Adipocyte (in vitro differentiated cells): ENCODE measurements at places on chromosomes 1 and 21.
A peak's percentile ranks its signal among the peaks of the same experiment; 100 is the strongest.

GRCh38 chr1:63087966-63088365 is 234.4 kb upstream of the FOXD3 start:
- DNase-seq = no peak

GRCh38 chr1:113303267-113303666 is 87.0 kb upstream of the MAGI3 start:
- DNase-seq = no peak

- no peak for DNase-seq
These were observed 475.9 kb downstream of the PTPRU start for GRCh38 chr1:29712284-29712651.

GRCh38 chr1:21896652-21897532 is 40.2 kb downstream of the HSPG2 start:
- DNase-seq = peak; percentile 55

DNA sequence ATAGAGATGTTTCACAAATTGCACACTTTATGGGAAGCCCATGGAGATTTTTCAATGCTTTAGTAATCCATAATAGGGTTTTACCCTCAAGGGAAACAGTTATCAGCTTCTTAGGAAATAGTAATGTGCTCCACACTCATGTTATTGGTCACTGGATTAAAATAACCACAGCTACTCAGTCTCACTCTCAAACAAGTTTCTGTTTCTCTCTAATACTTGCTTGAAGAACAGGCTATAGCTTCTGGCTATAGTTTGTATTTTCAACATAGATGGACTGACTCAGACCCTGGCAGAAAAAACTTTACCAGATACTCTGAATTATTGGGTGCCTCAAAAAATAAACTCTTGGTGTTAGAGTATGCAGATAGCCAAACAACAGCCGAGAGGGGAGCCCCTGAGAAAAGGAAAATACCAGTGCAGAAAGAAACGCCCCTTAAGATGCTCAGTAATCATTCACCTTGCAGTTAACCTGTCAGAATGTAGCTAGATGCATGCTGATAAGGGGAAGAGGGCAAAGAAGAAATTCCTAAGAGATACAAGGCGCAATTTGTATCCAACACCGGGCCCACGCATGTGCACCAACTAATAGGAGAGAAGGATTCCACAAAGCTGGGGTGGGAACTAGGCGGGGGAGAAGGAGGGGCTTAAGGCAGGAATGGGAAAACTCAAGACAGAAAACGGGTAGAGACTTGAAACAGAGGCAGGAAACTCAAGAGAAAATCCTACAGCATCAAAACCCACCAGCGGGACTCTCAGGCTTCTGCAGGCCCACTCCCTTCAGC is 30.4 kb upstream of the PDE4B start:
- peak; percentile 71 for DNase-seq

GRCh38 chr21:38434913-38435533 is 63.3 kb downstream of the ERG start:
- peak; percentile 71 for DNase-seq

DNA sequence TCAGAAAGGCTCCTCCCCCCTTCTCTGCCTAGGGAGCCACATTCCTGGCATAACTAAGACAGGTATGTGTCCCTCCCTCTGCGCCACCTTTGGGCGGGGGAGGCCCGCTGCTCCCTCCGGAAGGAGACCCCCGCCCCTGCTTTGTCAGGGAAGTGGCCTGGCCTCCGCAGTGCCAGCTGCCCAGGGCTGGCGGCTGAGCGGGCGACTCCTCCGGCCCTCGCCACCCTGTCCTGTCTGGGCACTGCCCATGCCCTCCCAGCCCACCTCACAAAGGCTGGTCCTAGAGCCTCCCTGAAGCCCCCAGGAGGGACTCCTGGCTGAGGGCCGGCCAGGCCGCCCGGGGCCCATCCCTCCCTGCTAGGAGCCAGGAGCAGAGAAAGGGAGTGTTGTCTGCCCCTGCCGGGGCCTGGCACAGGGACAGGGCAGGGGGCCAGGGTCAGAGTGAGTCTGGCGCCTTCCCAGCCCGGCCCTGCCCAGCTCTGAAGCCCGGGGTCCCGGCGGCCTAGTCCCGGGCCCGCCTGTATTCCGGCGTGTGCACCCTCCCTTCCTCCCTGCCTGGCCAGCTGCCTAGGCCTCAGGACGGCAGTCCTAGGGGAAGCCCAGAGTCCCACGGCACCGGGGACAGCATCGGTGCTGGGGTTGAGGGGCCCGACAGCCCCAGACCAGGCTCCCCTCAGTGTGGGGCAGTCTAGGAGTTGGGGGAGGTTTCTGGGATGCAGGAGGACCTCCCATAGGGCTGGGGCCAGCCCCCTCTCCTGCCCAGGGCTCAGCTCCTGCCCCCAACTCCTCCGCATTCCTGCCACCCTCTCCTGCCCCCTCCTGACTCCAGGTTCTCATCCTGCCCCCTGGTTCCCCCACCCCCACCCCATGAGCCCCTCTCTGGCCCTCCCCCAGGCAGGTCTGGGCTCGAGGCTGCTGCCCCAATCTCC is 5.1 kb downstream of the AGRN start:
- DNase-seq = no peak
